ENCODE measurements at places on chromosomes 6 and 20.

- no peak overlapping the region for H3K4me3 ChIP-seq
- peak; percentile 81 for DNase-seq
- no peaks in the 10 kb centered on the region for H3K27me3 ChIP-seq
These were observed 228.3 kb downstream of the NRN1 start for GRCh38 chr6:5778317-5778857.

- DNase-seq = no peak
- no peaks in the 10 kb centered on the region for H3K27me3 ChIP-seq
- no peaks in the 10 kb centered on the region for H3K36me3 ChIP-seq
- H3K4me1 ChIP-seq = no peaks in the 10 kb centered on the region
- H3K27ac ChIP-seq = no peak overlapping the region
These were observed 668.2 kb downstream of the DHX35 start for GRCh38 chr20:39630215-39630908.

GRCh38 chr20:48657426-48658197, 170.2 kb downstream of the PREX1 start:
- DNase-seq = no peak
- no peaks in the 10 kb centered on the region for H3K36me3 ChIP-seq
- no peak overlapping the region for H3K27ac ChIP-seq
- no peaks in the 10 kb centered on the region for H3K4me1 ChIP-seq
- H3K4me3 ChIP-seq = no peak overlapping the region
- H3K27me3 ChIP-seq = no peaks in the 10 kb centered on the region

DNA sequence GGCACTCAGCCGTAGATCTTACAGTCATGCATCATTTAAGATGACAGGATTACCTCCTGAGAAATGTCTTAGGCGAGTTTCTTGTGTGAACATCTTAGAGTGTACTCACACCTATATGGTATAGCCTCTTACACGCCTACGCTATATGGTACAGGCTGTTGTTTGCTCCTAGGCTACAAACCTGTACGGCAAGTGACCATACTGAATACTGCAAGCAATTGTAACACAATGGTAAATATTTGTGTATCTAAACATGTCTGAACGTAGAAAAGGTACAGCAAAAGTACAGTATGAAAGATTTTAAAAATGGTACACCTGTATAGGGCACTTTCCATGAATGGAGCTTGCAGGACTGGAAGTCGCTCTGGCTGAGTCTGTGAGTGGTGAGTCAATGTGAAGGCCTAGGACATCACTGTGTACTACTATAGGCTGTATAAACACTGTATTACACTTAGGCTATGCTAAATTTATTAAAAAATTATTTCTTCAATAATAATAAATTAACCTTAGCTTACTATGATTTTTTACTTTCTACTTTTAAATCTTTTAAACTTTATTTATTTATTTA, 541 bp upstream of the IL20RA start:
- no peak for DNase-seq
- peak overlapping the region; percentile 82 for H3K27ac ChIP-seq
- H3K36me3 ChIP-seq = no peaks in the 10 kb centered on the region
- no peak overlapping the region for H3K4me3 ChIP-seq
- no peaks in the 10 kb centered on the region for H3K4me1 ChIP-seq

GRCh38 chr6:152273638-152274037, 363.5 kb downstream of the SYNE1 start:
- DNase-seq = no peak
- no peaks in the 10 kb centered on the region for H3K36me3 ChIP-seq
- H3K4me3 ChIP-seq = no peak overlapping the region
- peak overlapping the region; percentile 69 for H3K27ac ChIP-seq
- H3K4me1 ChIP-seq = peaks cover 45% of the 10 kb centered on the region

GRCh38 chr6:19301980-19302379, 535.2 kb upstream of the ID4 start:
- peaks cover 4% of the 10 kb centered on the region for H3K4me1 ChIP-seq
- H3K4me3 ChIP-seq = no peak overlapping the region
- H3K27ac ChIP-seq = no peak overlapping the region
- no peaks in the 10 kb centered on the region for H3K36me3 ChIP-seq
- H3K27me3 ChIP-seq = no peaks in the 10 kb centered on the region

DNA sequence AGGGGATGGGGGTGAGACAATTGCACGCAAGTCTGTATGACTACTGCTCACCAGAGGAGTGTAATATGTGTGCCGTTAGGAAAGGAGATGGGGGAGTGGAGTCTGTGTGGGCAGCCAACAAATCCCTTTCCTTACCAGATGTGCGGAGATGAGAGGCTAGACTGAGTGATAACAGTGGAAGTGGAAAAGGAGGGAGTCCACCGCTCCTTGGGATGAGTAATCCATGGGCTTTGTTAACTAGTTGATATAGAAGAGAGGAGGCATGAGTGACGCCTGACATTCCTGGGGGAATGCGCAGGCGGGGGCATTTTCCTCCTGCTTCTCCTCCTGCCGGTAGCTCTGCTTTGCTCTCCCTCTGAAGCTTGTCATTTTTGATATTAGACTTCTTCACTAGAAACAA, 13.5 kb upstream of the SMIM26 start:
- no peaks in the 10 kb centered on the region for H3K4me1 ChIP-seq
- H3K36me3 ChIP-seq = peaks cover 65% of the 10 kb centered on the region
- DNase-seq = no peak
- H3K27ac ChIP-seq = no peak overlapping the region
- H3K4me3 ChIP-seq = no peak overlapping the region
